ENCODE measurements at places on chromosomes 16 and 17.
A peak's percentile ranks its signal among the peaks of the same experiment; 100 is the strongest.

- no peak for DNase-seq
These were observed 7.6 kb downstream of the SLC46A1 start for GRCh38 chr17:28398280-28398981.

DNA sequence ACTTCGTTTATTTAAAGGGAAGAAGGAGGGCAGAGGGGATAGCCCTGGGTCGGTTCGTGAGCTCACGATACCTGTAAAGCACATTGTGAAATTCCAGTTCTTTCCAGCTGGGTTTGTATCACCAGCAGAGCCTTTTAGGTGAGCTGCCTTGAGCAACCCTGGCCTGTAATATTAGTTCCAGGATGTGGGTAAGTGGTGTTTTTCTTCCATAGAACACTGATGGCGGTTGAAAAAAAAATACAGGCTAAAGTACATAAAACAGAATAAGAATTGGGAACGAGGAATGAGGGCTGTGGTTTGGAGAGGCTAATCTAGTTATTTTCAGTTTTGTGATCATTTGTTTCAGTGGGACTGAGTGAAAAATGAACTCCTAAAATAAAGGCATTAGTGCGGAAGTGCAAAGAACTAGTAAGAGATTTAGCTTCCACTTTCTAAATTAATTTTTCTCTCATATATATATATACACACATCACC lies 20.6 kb downstream of the HS3ST3B1 start:
- no peak for DNase-seq

DNA sequence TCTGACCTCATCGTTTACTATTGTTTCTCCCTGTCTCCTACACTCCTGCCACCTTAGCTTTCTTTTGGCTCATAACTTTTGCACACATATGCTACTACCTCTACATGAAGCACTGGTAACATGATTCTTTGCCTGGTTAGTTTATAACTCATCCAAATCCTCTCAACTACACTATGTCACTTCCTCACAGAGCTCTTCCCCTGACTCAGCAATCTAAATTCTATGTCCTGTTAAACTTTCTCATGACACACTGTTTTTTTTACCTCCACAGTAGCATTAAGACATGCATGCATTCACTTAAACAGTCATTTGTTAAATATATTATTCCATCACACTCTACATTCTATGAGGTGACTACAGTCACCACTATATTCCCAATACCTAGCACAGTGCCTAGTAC lies 19.7 kb downstream of the APPBP2 start:
- no peak for DNase-seq

DNA sequence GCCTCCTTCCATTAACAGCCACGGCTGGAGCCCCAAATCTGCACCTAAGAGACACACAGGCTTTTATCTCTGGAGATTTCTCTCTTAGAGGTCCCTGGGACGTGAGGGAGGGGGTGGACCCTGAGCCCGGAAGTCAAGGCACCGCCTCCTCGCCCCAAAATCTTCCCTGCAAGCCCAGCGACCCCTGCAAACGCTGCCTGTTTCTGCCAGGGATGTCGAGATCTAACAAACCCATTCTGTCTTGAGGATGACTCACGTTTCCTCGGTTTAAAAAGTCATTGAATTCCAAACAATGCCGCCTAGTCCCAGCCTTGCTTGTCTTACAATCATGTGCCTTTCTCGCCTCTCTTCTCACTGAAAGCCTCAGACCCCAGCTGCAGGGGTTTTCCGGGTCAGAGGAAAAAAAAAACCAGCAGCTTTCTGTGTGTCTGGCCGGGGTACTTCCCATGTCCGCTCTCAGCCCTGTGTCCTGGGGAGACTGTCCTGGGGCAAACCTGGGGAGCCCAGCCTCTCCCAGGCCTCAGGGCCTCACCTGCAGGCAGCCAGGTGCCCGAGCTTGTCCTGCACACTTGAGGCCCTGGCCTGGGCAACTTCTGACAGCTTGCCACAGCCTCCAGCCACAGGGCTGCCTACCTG lies 15.4 kb downstream of the ARL2BP start:
- peak; percentile 37 for DNase-seq

DNA sequence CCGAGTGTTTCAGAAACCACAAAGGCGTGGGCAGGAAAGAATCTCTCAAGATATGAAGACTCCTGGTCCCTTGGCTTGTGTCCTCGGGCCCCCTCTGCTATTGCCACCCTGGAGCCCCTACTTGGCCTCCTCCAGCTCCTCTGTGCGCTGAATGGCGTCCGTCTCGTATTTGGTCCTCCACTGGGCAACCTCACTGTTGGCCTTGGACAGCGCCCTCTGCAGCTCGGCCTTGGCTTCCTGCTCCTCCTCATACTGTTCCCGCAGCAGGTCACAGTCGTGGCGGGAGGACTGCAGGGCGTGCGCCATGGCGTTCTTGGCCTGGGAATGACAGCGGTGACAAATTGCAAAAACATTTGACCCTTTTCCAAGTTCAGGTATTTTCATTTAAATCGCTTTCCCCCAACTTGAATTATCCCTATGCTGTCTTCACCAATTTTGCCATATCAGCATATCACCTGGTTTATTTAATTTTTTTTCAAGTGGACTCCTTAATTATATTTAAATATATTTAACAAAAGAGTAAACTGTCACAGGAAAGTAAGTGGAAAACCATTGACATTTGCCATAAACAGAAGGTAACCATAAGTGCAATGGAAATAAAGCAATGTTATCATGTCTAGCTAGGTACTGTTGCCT lies 59.7 kb downstream of the MYH13 start:
- no peak for DNase-seq

- DNase-seq: no peak
These were observed 13.7 kb downstream of the C16orf95 start for GRCh38 chr16:87303431-87303930.

DNA sequence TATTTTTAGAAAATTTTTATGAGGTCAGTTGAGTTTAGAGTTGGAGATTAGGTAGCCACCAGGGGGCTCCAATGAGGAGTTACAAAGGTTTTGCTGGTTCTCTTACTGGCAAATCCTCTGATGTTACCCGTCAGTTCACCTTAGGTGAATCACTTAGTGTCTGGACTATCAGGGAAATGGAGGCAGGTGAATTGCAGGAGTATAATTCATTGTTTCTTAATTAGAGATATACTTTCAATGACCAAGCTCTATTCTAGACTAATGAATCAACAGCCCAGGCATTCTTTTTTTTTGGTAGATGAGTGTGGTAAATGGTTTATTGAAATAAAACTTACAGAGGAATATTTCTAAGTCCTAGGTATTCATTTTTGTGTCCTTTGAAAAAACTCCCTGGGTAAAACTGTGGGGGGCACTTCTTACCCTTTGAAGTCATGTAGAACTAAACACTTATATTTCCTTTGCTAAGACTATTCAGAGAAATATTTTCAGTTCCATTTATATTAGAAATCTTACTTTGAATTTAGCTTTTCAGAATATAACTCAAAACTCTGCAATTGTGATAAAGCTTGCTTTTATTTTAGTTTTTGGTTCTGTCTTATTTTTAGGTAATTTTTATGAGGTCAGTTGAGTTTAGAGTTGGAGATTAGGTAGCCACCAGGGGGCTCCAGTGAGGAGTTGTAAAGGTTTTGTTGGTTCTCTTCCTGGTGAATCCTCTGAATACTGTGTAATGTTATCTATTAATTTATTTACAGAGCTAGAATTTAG lies 17.7 kb downstream of the PSMD11 start:
- DNase-seq: peak; percentile 43

DNA sequence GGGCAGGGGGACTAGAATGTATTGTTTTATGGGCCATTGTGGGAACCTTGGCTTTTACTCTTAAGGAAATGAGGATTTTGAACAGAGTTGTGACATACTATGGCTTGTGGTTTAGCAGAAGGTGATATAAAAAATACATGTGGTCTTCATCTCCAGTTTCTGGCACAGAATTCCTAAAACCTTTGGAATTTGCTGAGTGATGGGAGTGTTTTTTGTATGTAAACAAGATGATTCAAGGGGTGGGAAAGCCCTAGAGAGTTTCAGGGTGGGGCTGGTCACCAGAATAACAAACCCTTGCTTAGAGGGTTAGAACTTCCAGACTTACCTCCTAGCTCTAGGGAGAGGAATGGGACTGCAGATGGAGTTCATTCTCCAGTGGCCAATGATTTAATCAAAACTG lies 316.1 kb downstream of the PHKB start:
- DNase-seq: no peak

DNA sequence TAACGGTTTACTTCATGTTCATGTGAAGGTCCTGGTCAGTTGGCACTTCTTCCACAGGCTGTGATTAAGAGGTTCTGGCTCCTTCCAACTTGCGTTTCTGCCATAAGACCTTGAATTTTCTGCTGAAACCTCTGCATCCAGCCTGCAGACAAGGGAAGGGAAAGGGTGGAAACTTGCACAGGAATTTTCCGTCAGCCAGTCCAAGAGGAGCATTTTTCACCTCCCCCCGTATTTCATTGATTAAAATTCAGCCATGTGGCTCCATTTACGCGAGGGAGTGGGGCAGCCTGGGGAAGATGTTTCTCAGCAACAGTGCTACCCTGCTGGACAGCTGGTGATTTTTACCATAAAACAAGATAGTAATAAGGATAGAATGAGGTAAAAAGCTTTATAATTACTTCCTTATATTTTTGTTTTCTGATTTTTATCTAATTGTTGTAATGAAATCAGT lies 101.5 kb upstream of the SMIM36 start:
- no peak for DNase-seq

DNA sequence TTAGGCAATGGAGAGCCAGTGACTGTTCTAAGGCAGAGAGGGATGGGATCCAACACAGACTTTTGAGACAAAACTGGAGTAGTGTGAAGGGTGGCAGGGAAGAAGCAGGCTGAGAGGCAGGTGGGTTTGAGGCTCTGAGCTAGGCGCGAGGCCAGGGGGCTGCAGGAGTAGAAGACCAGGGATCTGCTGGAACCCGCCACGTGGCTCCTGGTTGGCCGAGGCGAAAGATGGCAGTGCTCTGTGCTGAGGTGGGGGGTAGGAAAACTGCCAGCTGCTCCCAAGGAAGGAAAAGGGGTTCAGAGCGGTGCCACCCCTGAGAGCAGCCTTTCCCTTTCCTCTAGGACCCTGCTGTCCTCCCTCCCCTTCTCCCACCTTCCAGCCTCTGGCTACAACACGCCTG lies 5.6 kb downstream of the CD300LG start:
- DNase-seq: no peak

DNA sequence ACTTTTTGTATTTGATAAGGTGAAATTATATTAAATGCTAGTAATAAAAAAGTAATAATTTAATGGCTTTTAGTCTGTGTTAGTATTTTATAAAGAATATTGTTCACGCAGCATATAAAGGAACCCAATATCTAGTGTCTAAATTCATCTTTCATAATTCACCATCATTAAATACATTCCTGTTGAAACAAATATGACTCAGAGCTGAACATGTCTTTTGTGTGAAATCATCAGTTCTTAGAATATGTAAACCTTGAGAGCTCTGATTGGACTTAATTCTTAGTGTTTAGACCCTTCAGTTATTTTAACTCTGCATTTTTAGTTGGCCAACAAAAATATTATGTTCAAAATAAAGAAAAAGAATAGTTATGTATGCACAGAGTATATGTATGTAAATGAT lies 71.8 kb downstream of the ABHD15 start:
- no peak for DNase-seq

DNA sequence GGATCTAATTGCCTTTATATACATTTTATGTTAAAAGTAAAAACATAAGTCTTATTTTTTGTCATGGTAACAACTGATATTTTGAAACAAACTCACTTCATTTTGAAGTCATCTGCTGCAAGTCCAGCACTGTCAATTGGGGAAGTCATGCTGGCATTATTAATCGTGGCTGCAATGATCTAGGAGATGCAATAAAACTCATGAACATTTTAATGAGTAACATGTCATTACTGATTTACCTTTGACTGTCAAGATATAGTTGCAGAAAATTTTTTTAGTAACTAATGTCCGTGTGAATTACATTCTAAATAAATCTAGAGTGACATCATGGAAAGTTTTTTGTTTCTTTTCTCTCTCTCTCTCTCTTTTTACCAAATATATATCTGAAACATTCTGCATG lies 17.3 kb upstream of the KRT24 start:
- DNase-seq: no peak

GRCh38 chr17:13160296-13160695 lies 142.5 kb upstream of the ELAC2 start:
- DNase-seq: no peak

DNA sequence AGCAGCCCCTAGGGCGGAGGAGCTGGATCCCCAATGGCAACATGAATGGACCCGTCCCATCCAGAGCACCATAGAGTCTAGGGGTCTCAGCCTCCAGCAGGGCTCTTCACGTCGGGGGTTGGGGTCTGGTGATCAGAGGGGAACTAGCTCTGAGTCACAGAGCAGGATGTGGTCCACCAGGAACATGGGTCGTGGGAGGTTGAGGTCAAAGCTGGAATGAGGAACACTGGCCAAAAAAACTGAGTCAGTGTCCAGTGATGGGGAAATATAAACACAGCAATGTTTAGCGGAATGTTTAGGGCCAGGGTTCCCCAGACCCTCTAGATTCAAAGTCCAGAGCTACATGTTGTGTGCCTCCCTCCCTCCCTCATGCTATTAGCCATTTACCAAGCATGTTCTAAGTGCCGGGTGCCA lies 79.1 kb upstream of the C16orf82 start:
- DNase-seq: no peak

- no peak for DNase-seq
These were observed 580 bp downstream of the RANGRF start for GRCh38 chr17:8289103-8289397.

DNA sequence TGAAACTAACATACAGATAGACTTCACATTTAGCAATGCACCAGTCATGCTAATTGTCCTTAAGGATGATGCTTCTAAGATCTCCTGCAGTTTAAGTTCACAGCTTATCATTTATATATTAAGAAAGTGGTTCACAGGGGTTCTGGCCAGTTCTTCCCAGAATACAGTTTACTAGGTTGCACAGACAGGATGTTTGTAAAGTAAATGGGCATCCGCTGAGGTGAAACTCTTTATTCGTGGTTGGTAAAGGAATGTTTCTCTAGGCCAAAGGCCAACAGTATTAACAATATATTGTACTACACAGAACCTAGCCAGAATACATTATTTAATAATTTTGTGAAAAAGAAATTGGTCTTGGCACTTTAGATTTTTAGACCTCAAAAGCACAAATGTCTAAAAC lies 1427.3 kb downstream of the CDH8 start:
- DNase-seq: no peak

DNA sequence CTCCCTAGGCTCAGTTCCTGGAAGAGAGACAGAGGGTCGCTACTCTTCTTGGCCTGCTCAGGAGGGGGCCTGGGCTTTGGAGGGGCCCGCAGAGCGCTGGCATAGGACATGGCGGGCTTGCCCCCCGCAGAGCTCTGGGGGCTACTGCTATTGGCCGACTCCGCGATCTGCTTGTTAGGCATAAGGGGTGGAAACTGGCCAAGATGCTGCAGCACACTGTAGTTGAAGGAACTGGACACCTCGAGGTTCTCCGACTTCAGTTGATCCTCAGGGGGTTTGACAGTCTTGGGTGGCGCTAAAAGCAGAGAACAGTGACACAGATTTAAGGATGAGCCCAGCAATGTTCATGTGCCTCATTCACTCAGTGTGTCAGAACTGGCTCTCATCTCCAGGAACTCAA lies 33.9 kb downstream of the CACNG1 start:
- no peak for DNase-seq

- no peak for DNase-seq
These were observed 8.7 kb downstream of the MSL1 start for GRCh38 chr17:40130352-40131042.

GRCh38 chr17:49285716-49286115 lies 55.1 kb upstream of the PHOSPHO1 start:
- no peak for DNase-seq
